Stimulated activated CD4-positive, alpha-beta T cell treated with anti-CD3 and anti-CD28 coated beads, Interleukin-15, amount 100 ng/mL, for 1 hour (primary cell): ENCODE measurements at places on chromosomes 5 and 9.

DNA sequence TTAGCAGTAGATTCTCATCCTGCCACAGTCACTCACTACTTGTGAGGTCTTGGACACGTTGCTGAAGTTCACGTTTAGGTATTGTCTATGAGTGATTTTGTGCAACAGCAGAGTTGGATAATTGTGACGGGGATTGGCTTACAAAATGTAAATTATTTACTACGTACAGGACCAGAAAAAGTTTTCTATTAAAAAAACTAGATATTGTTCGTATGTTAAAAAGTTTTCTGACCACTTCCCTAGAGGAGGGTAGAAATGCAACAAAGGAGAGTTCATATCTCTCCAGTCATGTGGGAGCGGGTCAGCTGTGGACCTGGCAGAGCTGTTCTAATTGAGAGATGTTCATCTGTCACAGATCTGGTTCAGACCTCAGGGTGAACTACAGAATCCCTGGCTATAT lies 976.1 kb upstream of the NUDT12 start:
- no peak for DNase-seq

DNA sequence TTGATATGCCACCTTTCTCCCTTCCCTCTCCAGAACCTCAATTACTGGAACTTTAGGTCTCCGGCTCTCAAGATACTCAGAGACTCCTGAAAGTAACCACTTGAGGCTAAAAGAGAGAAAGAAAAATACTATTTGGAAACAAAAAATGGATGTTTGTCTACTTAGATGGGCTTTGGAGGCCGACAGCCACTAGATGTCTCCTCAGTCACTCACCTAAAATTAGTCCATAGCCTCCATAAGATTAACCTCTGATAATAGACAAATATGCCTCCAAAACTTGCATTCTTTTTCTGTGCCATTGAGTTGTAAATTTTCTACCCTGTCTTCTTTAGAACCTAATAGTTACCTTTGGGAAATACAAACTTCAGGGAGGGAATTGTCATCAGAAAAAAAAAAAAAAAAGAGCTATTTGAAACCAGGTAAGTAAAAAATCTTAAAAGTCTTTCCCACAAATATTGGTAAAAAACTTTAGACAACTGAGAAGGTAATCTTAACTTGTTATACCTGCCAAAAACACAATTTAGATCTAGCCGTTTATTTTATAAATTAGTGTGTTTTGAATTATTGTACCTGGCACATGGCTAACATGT lies 11.2 kb upstream of the PCDH1 start:
- no peak for DNase-seq

DNA sequence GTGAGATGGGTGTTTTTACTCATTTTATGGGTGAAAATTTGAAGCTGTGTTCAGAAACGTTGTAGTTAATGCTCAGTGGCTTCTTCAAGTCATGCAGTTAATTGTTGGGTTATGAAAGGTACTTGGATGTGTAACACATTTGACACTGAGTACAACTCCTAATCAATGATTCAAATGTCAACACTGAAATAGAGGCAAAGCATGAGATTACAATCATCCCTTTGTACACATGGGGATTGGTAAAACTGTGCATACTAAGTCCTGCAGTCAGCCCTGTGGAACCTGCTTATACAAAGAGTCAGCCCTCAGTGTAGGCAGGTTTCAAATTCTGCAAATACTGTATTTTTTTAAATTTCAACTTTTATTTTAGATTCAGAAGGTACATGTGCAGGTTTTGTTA lies 3.3 kb downstream of the ABLIM3 start:
- no peak for DNase-seq

DNA sequence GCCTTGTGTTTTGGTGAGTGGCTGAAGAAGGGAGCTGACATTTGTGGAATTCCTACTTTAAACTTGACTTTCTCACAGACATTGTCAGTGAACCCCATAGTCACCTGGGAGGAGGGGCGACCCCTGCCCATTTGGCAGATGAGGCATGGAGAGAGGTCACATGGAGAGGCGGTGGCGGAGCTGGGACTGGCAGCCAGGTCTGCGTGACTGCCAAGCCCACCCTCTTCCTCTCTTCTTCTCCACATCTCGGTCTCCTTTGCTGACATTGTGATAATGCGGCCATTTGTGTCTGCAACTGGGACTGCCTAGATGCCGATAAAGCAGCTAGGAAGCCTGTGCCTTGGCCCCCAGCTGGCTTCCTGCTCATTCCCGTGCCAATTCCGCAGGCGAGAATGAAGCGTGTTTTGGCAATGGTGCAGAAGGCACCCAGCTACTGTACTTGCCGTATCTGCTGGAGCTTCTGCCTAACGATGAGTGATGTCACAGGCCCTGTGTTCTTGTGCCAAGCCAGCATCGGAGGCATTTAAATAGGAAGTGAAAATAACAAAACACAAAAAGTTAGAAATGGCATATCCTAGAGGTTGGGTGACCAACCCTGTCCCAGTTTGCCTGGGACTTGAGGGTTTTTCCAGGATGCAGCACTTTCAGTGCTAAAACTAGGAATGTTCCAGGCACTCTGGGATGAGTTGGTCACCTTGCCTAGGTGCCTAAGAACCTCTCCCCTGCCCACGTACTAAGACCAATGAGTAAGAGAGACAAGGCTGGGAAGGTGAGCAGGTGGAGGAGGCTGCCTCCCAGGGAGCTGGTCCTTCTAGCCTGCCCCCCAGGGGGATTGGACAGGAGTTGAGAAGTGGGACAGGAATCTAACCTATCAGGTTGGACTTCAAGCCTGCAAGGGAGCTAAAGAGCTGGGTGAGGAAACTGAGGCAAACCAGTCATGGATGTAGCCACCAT lies 23.6 kb downstream of the OLFML2A start:
- no peak for DNase-seq

GRCh38 chr9:93595861-93596365 lies 19.5 kb downstream of the PHF2 start:
- no peak for DNase-seq

GRCh38 chr5:16737620-16738364 lies 121.0 kb upstream of the RETREG1 start:
- no peak for DNase-seq

DNA sequence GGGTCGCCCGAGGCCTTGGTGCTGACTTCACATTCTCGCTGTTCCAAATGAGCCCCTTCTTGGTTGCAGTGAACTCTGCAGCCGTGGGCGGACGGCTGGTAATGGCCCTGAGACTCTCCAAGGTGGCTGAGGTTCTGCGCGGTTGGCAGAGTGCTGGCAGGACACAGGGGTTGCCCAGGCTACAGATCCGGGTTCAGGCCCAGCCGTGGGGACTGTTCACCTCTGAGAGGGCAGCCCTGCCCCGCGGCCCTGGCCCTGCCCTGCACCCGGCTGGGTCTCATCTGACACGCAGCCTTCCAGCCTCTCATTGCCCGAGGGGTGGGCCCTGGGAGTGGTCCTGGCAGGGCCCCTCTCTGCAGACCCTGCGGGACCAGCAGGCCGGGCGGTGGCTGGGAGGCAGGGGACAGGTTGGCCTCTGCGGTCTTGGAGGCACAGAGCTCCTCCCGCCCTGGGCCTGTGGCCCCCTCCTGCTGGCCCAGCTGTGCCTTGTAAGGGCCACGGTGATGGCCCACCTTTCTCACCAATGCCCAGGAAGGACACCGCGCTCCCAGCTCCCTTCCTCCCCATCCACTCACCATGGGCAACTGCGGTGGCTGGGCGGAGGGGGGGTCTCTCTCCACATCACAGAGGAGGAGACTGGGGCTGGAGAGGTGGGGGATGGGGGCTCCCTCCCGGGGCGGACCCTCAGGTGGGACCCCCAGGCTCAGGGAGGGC lies 51.6 kb downstream of the AHRR start:
- no peak for DNase-seq

- no peak for DNase-seq
Measured at GRCh38 chr9:113348437-113348836, 904 bp upstream of the BSPRY start.

GRCh38 chr5:174971210-174971609 lies 246.8 kb downstream of the MSX2 start:
- DNase-seq, result no peak

- no peak for DNase-seq
Measured at GRCh38 chr5:80101993-80102392, 66.8 kb downstream of the THBS4 start.

DNA sequence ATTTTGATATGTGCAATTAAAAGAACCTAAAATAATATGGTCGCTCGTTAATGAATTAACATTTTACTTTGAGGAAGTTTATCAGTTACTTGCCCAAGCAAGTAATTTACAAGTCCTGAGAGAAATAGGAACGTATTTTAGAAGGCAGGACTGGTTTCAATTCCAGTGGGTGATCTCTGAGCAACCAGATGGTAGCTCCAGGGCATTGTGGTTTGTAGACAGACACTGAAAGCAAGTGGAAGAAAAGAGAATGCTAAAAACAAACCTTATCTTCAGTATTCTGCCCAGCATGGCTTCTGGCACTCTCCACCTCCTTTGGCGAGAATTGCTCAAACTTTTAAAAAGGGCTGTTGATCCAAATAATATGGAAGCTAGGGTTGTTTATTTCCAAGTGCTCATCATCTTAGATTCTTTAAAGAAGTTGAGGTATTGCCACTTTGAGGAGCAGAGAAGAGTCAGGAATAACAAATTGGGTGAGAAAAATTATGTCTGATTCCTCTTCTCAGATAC lies 31.8 kb upstream of the ERAP2 start:
- DNase-seq, result no peak

DNA sequence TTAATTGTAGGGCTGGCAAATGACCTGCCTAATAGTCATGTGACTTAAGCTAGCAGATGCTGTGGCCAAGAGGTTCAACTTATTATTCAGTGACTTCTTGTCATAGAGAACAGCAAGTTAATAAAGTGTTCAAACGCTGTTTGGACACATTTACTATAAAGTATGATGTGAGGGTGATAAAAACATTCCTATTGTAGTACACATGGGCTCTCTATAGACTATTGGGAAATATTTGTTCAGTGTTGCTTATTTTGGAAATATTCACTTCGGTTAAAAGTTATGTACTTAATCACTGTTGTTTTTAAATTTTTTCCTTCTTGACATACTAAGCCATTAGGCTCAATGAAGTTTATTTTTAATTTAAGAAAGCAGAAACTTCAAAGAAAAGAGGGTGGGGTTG lies 345.0 kb downstream of the NNT start:
- DNase-seq, result no peak
